Stimulated activated CD8-positive, alpha-beta memory T cell treated with anti-CD3 and anti-CD28 coated beads, Interleukin-15, amount 100 ng/mL, for 4 hours (primary cell): ENCODE measurements at places on chromosomes 5 and 9.

DNA sequence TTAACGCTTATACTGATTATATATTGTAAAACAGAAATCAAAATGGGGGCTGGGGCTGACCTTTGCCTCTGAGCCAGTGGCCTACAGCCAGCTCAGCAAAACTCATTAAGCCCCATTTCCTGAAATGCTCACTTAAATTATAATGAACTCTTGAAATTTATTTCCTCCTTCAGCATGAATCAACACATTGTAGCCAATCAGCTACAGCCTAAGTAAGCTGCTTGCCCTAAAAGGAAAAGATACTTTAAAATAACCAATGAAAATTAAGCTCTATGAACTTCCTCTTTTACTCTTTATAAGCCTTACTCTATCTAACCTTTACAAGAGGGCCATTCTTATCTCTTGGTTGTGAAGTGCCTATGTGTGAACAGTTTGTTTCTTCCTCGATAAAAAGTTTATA is 33.5 kb upstream of the SUB1 start:
- no peak for DNase-seq

DNA sequence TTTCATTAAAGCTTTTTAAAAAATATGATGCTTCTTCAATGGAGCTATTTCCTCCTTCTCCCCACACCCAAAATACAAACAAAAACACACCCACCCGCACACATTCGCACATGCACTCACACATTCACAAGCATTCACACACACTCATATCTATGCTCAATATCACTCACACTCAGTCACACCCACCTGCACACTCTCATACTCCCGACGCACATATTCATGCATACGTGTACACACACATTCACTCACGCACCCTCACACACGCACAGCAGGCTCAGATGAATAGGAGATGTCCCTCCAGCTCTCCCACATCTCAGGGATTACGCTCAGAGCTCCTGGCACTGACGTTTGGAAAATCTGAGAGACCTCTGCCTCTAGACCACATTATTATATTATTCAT is 25.7 kb upstream of the TENT4A start:
- no peak for DNase-seq

DNA sequence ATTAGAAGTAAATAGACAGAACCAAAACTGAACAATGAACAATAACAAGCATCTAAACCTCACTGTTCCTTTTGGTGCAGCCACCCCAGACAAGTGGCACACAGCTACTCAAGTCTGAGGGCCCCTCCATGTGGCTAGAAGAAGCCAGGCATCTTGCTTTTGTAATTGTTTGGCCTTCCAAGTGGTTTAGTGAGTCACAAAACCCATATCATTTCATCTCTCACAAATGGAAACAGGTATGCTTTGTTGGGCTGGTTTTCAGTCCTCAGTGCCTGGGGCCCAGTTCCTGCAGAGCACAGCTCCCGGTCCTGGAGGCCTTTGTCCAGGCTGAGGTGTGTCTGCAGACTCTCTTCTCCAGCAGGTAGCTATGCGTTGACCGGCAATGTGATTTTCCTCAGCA is 16.7 kb downstream of the PRLR start:
- DNase-seq, result no peak

- no peak for DNase-seq
Measured at GRCh38 chr5:149382517-149383220, 3.6 kb upstream of the IL17B start.

DNA sequence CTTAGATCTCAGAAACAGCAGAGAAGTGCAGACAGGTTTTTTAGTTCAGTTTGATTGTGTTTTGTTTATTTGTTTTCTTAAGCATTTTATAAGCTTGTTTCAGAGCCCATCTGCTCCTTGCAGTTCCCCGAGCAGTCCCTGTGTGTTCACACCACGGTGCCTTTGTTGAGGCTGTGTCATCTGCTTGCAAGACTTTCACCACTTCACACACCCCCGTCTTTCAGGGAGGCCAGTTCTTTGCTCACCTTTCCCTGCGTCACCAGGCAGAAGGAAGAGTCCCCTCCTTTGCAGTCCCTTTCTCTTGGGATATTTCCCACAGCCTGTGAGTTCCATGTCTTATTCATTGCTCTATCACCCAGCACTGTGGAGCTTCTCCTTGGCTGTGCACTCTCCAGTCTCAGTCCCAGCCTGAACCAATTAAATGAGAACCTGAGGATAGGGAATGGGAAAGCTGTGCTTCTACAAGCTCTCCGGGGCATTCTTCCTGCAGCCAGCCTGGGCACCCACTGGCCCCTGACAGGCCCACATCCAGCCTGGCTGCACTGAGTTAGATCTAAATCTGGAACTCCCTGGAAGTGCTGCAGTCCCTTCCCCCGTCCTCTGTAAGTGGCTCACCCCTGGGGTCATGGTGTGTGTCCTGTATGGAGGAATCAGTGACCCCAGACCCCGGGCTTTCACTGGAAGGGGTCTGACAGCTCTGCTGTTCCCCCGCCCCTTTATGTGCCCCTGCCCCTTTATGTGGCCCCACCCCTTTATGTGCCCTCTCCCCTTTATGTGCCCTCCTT is 5.5 kb downstream of the MVB12B start:
- no peak for DNase-seq

DNA sequence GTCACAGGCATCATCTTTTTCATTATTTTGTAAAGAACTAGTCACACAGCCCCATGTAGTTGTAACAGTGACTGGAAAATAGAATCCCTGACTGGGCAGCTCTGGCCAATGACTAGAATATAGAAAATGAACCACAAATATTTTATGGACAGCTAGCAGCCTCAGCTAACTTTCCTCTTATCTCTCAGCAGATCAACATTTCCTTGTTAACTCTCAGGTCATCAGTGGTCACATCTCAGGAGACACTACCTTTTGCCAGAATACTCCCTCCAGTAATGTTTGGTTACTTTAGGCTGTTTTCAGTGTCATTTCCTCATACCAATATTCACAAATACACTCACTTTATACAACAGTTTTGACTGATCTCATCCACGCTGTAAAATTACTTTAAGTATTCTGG is 43.9 kb downstream of the FAM169A start:
- no peak for DNase-seq

- DNase-seq, result no peak
Measured at GRCh38 chr5:6750142-6750840, 37.1 kb downstream of the TENT4A start.

DNA sequence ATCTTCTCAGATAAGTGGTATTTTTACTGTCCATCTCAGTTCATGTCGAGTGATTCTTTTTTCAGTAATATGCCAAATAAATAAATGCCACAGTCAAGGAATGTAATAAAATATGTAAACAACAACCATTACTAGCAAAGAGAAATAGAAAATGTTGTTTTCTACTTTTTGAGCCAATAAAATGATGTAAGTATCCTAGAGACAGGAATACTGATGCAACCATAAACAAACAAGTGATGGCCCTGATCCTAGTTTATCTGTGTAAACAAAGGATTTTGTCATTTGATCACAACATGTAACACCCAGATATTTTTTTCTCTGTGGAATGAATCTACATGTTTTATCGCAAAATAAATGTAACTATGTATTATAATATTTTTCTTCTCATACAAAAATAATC is 1852.8 kb downstream of the EFNA5 start:
- no peak for DNase-seq
